HCT116 (cell line): ENCODE measurements at places on chromosomes 4 and X. TPM values are rescaled to one million over a fixed set of nuclear protein-coding genes. Genes with fewer than 3 reads are reported as not detected.

PAGE2B gene
- not detected for total RNA-seq

IRS4 gene
- total RNA-seq = not detected

DNA sequence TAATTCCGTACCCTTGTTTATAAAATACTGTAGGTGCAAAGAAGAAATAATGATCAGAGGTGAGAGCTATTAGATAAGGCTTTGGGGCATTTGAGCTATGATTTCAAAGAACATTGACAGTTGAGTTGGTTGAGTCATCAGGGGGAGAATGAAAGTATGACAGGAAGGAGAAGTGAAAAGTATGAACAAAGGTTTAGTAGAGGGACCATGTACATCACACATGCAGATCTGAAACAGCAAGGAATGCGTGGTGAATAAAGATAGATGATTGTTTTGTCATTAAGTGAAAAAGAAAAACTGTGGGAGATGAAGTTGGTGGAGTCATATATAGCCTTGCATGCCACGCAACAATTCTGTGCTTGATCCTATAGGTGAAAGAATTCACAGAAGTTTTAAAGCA is 163.1 kb downstream of the ARAP2 start:
- DNase-seq = no peak

GRCh38 chr4:109022961-109023360 is 260.1 kb upstream of the ETNPPL start:
- no peak for DNase-seq

- DNase-seq = no peak
Measured at GRCh38 chrX:104253567-104254441, 929 bp downstream of the ESX1 start.

- no peak for DNase-seq
Measured at GRCh38 chrX:153456161-153456560, 10.3 kb upstream of the TREX2 start.

DNA sequence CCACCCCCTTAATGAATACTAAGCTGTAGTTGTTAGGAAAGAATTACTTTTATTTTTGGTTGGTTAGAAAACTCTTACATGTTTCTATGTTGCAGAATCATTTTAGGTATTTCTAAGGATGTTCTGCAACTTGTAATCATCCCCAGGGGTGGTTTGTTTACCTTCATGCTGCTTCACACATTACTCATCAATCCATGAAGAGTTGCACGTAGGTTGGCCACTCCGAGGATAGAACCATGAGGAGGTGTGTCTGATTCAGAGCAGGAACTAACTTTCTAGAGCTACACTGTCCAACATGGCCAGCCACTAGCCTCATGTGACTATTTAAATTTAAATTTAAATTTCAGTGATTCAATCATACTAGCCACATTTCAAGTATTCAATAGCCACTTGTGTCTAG is 127.2 kb upstream of the FRMPD4 start:
- no peak for DNase-seq

DNA sequence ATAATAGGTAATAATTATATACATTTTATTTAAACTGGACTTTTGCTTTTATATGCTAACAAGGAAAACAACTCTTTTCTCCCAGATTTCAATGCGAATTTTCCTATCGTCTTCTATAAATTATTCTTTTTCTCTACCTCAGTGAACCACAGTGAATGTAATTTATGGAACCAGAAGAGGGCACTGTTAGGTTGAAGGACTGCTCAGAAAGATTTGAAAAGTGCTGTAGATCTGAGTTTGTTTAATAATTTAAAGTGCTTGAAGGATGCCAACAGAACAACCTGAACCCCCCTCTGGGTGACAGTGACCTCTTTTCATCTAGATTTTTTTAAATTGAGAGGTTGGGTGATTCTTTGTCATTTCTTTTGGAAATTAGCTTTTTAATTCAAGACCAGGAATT is 54.9 kb downstream of the PHOX2B start:
- no peak for DNase-seq
